ENCODE measurements at places on chromosomes 7 and 10.
A peak's percentile ranks its signal among the peaks of the same experiment; 100 is the strongest.

- no peak for DNase-seq
These were observed 110.8 kb downstream of the PDGFA start for GRCh38 chr7:408751-409311.

GRCh38 chr7:104135760-104136558 is 71.9 kb downstream of the ORC5 start:
- DNase-seq = peak; percentile 21

DNA sequence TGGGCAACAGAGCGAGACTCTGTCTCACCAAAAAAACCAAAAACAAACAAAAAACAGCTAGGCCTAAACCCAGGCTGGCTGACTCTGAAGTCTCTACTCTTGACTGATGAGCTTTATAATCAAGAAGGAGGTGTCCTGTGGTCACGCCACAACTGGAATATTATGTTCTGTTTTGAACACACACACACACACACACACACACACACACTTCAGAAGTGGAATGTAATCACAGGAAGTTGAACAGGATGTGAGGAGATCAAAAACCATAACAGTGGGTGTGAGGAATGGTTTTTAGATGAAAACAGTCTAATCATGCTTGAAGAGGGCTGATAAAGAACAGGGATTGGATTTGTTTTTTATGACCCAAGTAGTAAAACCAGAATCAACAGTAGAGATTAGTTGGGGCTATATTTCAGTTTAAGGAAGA is 51.1 kb upstream of the IL6 start:
- no peak for DNase-seq

- no peak for DNase-seq
These were observed 18.8 kb downstream of the MYO3A start for GRCh38 chr10:25952857-25953256.

- no peak for DNase-seq
These were observed 24.4 kb upstream of the RBM20 start for GRCh38 chr10:110619514-110620397.

GRCh38 chr10:90592638-90593302 is 265.1 kb downstream of the HTR7 start:
- no peak for DNase-seq

DNA sequence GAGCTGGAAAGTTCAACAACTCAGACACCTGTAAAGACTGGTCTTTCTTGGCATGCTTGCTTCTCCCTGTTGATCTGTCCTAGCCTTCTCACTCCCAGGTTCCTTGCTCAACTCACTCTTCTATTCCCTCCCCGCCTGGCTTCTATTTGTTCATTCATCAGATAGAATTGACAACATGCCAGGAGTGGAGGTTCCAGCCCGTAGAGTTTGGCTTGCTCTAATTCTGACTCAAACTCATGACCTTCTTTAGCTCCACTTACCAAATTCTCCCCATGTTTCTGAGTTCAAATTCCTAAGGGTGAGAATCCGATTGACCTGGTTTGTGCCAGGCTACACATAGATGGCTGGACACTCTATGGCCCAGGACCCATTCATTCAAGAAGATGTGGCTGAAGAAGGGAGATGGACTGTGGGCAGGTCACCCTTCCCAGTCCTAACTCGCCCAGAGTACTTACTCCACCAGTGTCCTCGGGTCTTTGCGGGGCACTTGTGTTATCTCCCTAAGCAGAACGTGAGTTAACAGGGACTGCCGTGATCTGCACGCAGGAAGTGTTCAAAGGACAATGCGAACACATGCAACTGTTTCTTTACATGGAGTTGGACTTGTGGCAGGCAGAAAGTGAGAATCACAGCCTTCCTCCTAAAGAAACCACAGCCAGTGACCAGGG is 4.0 kb upstream of the TMEM236 start:
- no peak for DNase-seq

GRCh38 chr10:11197266-11197712 is 179.6 kb downstream of the CELF2 start:
- DNase-seq = no peak

GRCh38 chr7:88795553-88795952 is at the start of gene TEX47:
TSS of gene TEX47 (minus strand) at chr7:88795737. CDS start at chr7:88794942, 795 bp downstream.
- DNase-seq = no peak

GRCh38 chr7:1511444-1512422 is 7.5 kb upstream of the INTS1 start:
- no peak for DNase-seq

- DNase-seq = no peak
These were observed 225.5 kb downstream of the DOCK4 start for GRCh38 chr7:111980725-111981124.

DNA sequence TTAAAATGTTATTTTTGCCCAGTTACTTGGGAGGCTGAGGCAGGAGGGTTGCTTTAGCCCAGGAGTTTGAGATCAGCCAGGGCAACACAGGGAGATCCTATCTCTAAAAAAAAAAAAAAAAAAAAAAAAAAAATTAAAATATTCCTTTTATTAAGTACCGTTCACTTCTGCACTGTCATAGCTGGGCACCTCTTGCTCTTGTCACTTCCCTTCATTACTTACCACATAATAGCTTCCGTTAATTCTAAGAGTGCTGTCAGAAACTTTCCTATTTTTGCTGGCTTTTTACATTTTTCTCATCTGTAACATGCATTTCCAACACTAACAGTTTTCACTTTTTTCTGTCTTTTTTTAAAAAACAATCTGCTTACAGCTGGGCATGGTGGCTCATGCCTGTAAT is 132.9 kb downstream of the PIP4K2A start:
- no peak for DNase-seq

GRCh38 chr10:100158044-100158805 is 27.6 kb downstream of the ERLIN1 start:
- no peak for DNase-seq

DNA sequence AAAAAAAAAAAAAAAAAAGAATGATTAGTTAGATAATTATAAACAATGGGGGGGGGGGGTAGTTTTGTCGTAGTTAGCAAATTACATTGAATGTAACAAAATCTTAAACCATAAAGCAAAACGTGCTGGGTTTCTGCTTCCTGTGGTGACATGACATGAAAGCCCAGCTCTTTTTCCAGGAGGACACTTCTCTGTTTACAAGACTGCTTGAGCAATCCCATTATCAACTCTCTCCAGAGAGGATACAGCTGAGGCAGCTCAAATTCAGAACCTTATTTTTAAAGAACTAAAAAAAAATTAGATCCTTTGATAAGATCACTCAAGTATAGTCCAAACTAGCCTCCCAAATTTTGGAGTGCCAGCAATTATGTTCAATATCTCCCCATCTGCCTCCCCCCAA is 58.6 kb downstream of the ADRB1 start:
- DNase-seq = no peak

DNA sequence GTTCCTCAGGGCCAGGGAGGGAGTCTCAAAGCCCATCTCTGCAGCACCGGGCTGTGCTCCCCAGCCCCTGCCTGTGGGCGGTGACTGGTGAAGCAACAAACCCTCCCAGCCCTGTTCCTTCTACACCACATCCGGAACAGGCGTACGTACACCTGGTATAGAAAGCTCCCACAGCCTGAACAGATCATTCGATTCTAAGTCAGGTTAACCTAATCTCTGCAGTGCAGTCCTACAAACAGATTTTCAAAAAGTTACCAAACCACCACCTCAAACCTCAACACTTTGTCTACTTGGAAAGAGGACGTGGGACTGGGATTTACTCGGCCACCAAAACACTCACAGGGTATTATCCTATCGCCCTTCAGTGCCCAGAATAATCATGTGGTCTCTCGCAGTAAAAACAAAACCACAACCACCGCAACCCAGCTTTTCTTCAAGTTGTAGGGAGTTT is 238.4 kb downstream of the DIP2C start:
- DNase-seq = peak; percentile 60

- peak; percentile 29 for DNase-seq
These were observed 23.0 kb downstream of the MKI67 start for GRCh38 chr10:128103229-128103714.

GRCh38 chr7:131625817-131626372 is 69.5 kb upstream of the PODXL start:
- no peak for DNase-seq

GRCh38 chr7:82789883-82790609 is 346.5 kb upstream of the CACNA2D1 start:
- DNase-seq = no peak
